ACHN (cell line): ENCODE measurements at places on chromosomes 3 and 15.
A peak's percentile ranks its signal among the peaks of the same experiment; 100 is the strongest.

DNA sequence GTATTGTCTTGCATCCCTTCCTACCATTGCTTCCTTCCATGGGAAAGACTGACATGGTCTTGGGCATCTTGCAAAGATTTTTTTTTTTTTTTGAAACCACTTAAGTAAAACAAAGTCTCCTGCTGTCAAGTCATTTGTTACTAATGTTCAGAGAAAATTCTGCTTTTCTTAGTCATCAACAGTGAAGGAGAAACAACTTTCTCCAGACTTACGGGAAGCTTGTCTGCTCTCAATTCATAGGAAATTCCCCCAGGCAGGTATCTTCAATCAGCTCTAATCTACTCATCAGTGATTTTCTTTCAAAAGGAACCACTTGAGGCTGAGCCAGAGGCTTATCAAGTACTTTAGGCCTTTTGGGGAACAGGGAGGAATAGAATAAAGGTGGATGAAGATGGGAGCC, 15.9 kb upstream of the DRD3 start:
- DNase-seq = no peak

GRCh38 chr3:57981483-57982087, 26.6 kb upstream of the FLNB start:
- no peak for DNase-seq

DNA sequence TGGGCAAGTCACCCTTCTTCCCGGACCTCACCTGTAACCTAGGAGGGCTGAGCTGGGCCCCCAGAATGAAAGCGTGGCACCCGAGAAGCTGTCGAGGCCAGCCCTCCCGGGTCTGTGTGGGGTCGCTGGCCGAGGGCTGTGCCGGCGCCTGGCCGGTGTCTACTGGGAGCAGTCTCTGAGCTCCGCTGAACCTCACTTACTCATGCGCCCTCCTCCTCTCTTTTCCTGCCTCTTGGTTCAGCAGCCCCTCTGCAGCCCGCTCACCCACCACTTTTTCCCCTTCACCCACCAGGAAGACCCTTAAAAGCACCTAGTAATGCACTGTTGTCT, 419 bp downstream of the HYKK start:
- no peak for DNase-seq

DNA sequence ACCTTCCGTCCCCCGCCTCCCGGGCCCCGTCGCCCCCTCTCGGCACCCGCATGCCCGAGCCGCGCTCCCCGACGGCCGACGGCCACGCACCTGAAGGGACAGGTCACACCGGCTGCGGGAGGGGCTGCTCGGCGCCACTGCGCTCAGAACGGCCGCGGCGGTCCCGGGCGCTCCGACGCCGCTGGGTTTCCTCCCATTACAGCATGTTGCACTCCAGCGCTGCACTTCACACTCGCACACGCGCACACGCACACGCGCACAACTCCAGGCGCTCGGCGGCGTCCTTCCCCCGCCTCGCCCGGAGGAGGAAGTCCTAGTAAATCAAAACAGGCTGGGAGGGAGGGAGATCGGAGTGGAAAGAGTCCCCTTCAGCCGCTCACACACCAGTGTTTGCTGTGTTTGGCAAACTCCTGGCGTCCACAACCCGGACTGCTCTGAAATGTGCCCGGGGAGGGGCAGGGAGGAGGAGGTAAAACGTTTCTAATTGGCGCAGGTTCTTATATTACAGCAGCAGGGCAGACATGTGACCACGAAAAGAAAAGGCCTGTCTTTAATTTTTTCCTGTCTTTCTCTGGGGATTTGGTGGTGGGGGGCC, 76.7 kb upstream of the VGLL4 start:
- DNase-seq = peak; percentile 79

DNA sequence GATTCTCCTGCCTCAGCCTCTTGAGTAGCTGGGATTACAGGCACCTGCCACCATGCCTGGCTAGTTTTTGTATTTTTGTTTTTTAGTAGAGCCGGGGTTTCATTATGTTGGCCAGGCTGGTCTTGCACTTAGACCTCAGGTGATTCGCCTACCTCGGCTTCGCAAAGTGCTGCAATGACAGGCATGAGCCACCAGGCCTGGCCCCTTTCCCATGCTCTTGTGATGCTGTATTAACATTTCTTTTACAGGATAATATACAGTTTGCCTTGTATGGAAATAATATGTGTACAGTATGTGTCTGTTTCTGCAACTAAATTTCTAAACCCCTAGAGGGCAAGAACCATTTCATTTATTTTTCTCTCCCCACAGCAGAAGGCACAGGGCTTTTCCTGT, 37.8 kb downstream of the SCG5 start:
- no peak for DNase-seq

DNA sequence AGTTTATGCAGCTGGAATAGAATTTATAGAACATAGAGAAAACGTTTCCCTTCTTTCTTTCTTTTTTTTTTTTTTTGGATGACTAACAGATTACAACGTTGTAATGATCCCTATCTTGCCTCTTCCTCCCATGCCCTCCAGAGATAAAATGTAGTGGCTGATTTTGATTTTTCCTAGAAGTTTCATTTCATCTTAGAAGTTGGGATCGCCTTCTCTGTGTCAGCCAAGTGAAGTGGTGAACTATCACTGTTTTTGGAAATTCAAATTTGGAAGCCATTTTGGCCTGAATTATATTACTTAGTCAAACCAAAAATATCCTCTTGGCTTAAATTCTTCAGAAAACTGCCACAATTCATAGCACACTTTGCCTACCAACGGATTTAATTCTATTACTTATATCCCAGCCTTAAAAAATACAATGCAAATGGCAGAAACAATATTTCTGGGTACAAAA, 1025.5 kb upstream of the NR2F2 start:
- DNase-seq = no peak

DNA sequence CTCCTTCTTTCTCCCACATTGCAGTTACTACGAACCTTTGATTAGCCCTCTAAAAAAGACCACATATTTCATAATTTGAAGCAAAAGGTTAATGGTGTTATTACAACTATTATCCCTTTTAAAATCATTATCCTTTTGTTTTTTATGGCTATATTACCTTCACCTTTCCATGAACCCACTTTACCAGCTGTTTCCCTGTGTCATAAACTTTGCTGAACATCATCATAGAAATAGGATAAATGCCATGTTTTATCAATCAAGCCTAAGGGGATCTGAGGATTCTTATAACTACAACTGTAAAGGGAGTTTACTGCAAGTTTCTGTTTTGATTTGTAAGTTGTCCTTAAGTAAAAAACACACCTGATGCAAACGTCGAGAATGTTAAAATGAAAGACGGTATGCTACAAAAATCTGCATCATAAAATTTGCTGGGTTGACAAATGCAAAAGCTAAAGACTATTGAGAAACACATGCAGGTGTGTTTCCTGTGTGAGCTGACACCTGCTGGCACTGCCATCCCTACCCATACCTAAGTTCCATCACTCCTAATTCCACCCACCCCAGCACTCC, 39.1 kb upstream of the ARRDC4 start:
- no peak for DNase-seq

GRCh38 chr3:101848326-101848725, 988 bp upstream of the NFKBIZ start:
- no peak for DNase-seq

DNA sequence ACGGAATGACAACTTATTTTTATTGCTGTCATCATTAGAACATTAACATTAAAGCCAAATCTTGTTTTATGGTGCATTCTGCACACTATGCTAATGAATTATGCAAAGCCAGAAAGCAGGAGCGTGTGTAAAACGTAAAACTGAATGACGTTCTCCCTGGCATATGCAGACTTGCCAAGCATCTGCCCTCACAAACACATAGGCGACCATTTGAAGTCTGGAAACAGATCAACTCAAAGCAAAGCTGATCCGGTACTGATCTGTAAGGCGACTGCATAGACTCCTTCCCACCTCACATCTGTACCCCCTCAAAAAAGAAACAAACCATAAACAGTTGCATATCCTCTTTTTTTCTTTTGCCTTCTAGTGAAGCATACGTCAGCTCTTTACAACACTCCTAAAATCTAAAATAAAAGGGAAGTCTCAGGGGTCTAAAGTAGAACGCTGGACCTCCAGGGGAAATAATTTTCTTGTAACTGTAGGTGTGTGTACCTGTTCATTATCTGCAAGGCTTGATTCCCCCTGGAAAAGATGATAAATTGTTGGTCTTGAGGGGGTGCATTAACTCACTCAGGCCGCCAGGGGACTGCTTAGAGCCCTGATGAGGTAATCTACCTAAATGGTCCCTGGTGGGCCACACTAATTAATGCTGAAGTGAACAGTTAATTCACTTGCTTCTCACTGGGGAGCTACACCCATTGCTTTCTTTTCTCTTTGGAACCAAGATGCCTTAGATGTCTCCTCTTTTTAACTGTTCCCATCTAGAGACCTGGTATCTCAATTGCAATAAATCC, 231.4 kb downstream of the CDIN1 start:
- DNase-seq = no peak

- DNase-seq = no peak
These were observed 736.9 kb upstream of the CCDC54 start for GRCh38 chr3:106640353-106640752.

- DNase-seq = no peak
These were observed 76.3 kb upstream of the CCDC39 start for GRCh38 chr3:180755556-180755955.

DNA sequence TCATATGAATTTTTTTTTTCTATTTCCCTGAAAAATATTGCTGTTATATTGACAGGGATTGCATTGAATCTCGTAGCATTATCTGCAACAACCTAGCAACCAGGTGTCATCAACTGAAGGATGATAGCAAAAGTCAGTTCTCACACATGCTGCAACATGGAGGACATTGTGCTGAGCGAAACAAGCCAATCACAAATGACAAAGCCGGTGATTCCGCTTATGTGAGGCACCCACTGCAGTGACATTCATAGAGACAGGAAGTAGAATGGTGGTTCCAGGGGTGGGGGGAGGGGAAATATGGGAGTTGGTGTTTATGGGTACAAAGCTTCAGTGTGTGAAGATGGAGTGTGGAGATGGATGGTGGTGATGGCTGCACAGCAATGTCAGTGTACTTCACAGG, 7.6 kb downstream of the NIPA1 start:
- no peak for DNase-seq

GRCh38 chr3:184166671-184167070, 8.0 kb upstream of the AP2M1 start:
- DNase-seq = no peak

GRCh38 chr3:143122608-143123352, 3.2 kb downstream of the CHST2 start:
- no peak for DNase-seq

GRCh38 chr3:143677430-143677829, 170.8 kb downstream of the SLC9A9 start:
- no peak for DNase-seq

- no peak for DNase-seq
These were observed 85.7 kb upstream of the PRR20G start for GRCh38 chr3:127373441-127374085.

GRCh38 chr15:66923438-66923881, 141.9 kb upstream of the SMAD3 start:
- DNase-seq = peak; percentile 32

DNA sequence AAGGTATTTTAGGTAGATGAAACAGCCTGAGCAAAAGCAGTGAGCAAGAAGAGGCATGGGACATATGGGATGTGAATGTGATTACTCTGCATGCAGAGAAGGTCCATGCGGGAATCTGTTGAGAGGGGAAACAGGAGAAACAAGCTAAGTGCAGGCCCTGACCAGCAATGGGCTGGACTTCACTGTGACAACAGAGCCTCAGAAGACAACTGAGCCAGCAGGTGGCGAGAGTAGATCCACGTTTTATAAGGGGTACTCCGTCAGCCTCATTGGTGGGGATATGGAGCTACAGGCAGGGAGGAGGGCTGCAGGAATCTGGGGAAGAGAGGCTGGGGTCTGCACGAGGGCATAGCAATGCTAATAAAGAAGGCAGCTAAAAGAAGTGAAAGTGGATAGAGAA, 405.9 kb upstream of the LMCD1 start:
- DNase-seq = peak; percentile 5

GRCh38 chr3:162332344-162332743, 835.7 kb downstream of the OTOL1 start:
- no peak for DNase-seq

- DNase-seq = no peak
These were observed 134.3 kb downstream of the TIGIT start for GRCh38 chr3:114428044-114428595.

- no peak for DNase-seq
These were observed 692.0 kb downstream of the NLGN1 start for GRCh38 chr3:174089592-174089991.

- peak; percentile 30 for DNase-seq
These were observed 16.0 kb downstream of the SLC22A14 start for GRCh38 chr3:38297947-38298711.

DNA sequence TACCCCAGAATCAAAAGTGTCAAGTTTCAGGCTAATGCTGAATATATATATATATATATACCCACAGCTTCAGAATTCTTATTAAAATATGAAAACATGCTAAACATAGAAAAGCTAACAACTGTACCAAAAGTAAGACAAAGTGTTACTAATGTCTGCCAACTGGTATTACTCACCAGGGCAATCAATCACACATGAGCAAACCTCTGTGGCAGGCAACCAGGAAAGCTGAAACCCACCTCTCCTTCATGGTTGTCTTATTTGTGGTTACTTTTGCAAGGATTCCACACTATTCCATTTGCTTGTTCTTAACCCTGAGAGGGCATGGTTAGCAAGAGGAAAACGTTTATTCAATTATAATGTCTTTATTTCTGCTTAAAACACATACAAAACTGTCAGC, 512.3 kb upstream of the MDFIC2 start:
- peak; percentile 49 for DNase-seq

DNA sequence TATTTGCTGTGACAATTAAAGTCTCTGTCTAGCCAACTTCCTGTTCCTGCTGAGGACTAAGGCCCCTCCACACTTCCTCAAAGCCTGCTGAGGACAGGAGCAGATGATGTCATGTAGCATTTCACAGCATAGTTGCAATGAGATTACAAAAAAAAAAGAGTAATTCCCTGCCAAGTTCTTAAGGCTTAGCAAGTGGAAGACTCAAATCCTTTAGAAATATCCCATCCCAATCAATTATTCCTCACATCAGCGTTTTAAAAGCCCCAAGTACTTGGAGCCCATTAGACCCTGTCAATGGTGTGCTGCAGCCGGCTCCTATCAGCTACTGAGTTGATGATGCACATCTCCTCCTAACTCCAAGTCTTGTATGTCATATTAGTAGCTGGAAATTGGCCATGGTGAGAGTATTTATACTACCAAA, 51.7 kb downstream of the TRANK1 start:
- DNase-seq = no peak

DNA sequence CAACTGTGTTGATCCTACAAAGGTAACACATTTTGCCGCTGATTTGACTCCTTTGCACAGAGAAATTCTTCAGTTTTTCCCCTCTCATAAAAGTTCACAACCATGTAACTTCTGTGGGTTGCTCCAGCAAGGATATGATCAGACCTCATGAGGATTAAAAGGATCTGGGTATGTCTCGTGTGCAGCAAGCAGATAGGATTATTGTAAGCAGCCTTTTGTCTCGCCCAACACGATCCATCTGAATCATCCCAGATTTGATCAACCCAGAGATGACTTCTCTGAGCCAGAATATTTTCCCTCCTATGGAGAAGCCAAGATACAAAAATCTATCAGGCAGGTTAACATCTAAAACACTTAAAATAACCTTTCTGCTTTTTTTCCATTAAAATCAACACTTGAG, 12.8 kb upstream of the BNIP2 start:
- DNase-seq = no peak
